ENCODE measurements at places on chromosomes 13 and 19.

DNA sequence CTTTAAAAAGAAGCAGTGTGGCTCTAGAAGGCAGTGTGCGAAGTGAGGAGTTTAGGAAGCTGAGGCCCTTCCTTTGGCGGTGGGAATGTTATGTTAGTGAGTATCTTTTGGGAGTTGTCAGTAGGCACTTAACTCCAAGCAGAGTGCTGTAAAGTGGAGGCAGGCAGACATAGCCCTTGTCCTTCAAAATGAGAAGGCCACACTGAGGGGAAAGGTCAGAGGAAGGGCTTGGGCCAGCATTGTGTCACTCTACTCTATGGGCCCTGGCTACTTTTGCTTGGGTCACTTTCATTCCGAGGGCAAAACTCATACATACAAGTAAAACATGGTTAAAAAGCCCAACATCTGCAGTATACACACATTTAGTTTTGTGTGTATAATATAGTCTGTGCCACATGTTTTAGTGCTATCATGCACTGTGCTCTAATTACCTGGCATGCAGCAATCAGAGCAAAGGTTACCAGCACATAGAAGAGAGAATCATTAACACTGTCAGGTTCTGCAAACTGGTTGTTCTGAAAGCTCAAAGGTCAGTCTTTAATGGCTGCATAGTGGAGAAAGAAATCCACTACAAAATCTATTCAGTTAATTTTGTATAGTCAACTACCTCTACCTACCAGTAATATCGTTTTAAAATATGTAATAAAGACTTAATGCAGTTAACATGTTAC, 64.4 kb downstream of the WASF3 start:
- no peak for DNase-seq

DNA sequence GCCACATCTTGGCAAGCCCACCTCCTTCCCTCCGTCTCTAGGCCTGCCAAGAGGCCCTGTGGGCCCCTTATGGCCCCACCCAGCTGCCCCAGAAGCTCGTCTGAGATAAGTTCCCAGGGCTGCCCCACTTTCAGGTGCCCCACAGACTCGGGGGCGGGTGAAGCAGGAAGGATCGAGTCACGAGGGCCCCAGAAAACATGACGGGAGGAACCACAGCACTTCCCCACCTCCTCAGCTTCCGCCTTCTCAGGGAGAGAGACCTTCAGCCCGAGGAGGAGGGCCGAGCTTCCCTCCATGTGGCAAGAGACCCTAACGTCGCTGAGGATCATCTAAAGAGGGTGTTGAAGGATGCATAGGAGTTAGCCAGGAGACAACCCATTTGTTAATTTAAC, 4.5 kb upstream of the IL12RB1 start:
- DNase-seq: no peak

DNA sequence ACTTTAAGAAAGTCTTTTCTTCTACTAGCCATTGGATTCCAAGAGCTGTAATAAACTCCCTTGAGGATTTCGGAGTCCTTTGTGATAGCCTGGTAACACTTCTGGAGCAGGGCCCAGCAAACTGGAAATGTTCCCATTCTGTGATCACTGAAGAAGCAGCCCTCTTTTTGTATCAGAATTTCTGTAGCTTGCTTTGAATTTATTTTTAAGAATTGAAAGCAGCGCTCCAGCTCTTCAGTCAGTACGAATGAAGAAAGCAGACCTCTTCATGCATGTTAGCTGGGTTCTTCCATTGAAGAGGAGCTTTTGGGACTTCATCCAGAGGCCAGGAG, 141.5 kb downstream of the AKAP11 start:
- DNase-seq: no peak

- DNase-seq: no peak
These were observed 220.8 kb downstream of the COG6 start for GRCh38 chr13:39876258-39876657.

- DNase-seq: no peak
These were observed 21.7 kb downstream of the PRKCSH start for GRCh38 chr19:11457115-11457514.

GRCh38 chr13:73991384-73991783, 142.8 kb downstream of the KLF12 start:
- DNase-seq: no peak

GRCh38 chr13:77853703-77854102, 64.9 kb downstream of the EDNRB start:
- no peak for DNase-seq

DNA sequence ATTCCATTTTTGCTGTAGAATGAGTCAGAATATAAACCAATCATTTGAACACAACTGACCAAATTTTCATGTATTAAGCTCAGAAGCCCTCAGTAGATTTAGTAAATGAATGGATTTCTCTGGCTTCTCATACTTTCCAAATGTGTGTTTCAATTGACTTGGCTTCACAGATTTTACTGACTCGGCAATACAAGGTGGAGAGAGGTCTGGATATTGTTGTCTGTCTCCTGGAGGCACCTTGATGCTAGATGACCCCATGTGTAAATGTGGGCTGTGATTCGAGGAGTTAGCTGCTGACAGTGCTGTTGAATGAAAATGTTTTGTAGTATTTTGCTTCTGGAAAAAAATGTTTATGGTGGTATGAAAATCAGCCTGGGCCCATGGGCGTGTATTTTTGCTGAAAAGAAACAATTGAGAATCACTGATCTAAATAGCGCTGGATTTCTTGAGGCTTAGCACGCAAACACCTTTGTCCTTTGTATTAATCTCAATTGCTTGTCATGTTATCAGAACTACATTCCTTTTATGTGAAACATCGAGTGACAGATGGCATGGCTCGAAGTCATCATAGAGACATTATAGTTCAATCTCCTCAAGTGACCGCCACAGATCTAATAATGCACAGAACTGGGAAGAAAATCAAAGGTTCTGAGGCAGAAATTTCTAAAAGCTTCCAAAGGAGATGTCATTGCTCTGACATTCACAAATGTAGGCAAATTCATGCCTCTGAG, 41.2 kb upstream of the UBAC2 start:
- DNase-seq: no peak

- DNase-seq: no peak
These were observed 6.7 kb upstream of the RCBTB2 start for GRCh38 chr13:48539550-48539949.

- DNase-seq: peak; percentile 69
These were observed 8.0 kb downstream of the C19orf25 start for GRCh38 chr19:1471010-1471514.

- DNase-seq: no peak
These were observed 44.5 kb upstream of the TPM4 start for GRCh38 chr19:16031872-16032200.

- DNase-seq: no peak
These were observed 5.9 kb upstream of the GPR32 start for GRCh38 chr19:50764409-50764808.

- DNase-seq: no peak
These were observed 15.6 kb upstream of the ZNF763 start for GRCh38 chr19:11949201-11949600.

GRCh38 chr19:5077209-5077515, 108.2 kb downstream of the KDM4B start:
- DNase-seq: no peak

DNA sequence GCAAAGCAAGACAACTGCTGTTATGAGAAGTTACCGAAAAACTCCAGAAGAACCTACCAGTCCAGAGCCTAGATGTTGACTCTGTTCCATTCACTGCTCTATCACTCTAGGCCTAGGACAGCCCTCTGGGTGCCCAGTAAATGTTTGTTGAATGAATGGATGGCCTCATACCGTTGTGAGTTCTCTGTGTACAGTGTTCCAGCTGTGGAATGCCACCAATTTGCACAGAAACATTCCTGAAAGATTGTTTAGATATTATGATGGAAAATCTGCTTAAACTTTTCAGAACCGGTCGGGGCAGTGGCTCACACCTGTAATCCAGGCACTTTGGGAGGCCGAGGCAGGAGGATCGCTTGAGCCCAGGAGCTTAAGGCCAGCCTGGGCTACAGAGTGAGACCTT, 1.3 kb upstream of the FBL start:
- no peak for DNase-seq

DNA sequence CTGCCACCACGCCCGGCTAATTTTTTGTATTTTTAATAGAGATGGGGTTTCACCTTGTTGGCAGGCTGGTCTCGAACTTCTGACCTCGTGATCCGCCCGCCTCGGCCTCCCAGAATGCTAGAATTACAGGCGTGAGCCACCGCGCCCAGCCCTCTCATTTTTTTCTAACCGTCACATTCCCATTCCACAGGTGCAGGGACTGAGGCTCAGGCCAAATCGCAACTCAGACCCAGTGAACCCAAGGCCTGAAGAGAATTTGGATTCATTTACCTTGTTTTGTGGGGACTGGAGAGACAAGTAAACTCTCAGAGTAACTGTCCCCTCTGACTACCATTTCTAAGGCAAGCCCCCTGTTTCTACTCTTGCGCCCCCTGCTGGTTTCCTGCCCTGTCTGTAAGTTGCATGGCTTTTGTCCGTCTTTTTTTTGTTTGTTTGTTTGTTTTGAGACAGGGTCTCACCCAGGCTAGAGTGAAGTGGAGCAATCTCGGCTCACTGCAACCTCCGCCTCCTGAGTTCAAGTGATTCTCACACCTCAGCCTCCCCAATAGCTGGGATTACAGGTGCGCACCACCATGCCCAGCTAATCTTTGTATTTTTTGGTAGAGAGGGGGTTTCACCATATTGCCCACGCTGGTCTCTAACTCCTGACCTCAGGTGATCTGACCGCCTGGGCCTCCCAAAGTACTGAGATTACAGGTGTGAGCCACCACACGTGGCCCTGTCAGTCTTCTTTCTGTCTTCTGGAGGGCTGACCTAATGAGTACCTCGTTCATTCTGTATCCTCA, 2.3 kb upstream of the STRN4 start:
- DNase-seq: peak; percentile 11

- no peak for DNase-seq
These were observed 55.5 kb downstream of the TBC1D4 start for GRCh38 chr13:75426421-75426820.

- no peak for DNase-seq
These were observed 1.3 kb downstream of the CLDN10 start for GRCh38 chr13:95553581-95554385.

DNA sequence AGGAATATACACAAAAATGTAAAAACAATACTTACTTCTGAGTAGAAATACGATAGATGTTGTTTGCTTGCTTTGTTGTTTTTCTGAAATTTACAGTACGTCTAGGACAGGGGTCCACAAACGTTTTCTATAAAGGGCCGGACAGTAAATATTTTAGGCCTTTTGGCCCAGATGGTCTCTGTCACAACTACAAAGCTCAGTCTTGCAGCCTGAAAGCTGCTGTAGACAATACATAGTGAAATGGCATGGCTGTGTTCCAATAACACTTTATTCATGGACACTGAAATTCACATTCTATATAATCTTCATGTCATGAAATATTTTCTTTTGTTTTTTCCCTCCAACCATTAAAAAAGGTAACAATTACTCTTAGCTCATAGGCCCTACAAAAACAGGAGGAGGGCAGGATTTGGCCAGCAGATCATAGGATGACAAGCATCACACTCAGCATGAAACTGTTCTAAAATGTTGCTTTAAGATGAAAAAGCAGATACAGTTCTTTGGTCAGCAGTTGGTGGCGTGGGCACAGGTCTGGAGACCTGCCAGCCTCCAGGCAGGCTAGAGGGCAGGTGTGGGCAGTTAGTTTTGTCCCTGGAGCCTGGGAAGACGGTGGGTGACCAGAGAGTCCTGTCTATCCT, at the start of gene EDDM13:
Gene EDDM13 (plus strand): TSS at position 588 of the 638 bp plus-strand sequence. CDS start 87 bp downstream, outside the sequence.
- DNase-seq: no peak

DNA sequence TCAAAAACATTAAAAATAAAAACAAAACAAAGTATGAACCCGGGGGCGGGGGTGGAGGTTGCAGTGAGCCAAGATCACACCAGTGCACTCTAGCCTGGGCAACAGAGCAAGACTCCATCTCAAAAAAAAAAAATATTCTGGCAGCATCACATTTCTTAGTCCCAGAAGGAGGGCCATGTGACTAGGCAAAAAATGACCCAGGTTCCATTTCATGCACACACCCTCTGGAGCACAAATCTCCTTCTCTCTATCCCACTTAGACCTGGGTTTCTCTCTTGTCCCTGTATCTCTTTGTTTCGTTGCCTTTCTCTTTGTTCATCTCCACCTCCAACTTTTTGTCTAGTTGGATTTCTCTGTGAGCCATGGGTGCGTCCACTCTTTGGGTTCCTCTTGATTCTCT, 6.2 kb upstream of the CYP2A7 start:
- DNase-seq: no peak

- no peak for DNase-seq
These were observed 77.8 kb downstream of the INSR start for GRCh38 chr19:7216373-7216902.

DNA sequence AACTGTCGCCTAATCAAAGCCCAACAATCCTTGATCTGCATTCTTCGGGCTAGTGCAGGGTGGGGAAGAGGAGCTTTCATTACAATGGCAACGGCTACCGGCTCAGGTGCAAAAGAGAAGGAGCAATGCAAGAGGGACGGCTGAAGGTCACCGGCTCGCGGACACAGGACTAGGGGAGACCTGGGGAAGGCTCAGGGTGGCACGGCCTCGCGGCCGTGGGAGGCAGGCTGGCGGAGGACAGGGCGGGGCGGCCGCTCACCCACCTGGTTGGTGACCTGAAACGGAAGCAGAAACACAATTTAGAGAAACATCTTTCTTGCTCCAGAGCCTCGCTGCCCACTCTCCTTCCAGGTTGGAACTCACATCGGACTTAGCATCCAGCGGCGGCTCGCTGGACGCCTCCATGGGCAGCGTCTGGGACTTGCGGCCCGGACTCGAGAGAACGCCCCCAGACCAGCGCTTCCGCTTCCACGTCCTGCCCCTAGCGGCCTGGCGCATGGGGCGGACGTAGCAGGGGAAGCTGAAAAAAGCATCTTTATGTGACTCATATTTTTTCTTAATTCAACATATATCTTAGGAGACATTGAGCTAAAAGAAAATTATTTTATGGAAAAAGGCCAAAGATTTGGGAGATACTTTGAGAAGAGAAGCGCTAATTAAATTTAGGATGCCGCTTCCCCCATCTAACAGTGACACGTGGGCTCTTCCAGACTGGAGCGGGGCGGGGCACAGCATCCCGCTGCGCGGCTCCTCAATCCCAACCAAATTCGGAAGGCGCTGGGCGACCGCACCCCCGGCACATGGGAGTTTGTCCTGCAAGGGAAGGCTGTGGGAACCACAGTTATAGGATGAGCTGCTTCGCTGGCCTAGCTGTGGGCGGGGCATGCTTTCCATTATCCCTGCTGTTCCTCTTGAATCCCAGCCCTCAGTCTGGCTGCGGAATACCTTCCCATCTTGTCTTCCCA, at the start of gene COMMD6:
Gene COMMD6 (minus strand): TSS at position 441 of the 965 bp plus-strand sequence. CDS start 36 bp downstream, at position 405.
- DNase-seq: peak; percentile 98

DNA sequence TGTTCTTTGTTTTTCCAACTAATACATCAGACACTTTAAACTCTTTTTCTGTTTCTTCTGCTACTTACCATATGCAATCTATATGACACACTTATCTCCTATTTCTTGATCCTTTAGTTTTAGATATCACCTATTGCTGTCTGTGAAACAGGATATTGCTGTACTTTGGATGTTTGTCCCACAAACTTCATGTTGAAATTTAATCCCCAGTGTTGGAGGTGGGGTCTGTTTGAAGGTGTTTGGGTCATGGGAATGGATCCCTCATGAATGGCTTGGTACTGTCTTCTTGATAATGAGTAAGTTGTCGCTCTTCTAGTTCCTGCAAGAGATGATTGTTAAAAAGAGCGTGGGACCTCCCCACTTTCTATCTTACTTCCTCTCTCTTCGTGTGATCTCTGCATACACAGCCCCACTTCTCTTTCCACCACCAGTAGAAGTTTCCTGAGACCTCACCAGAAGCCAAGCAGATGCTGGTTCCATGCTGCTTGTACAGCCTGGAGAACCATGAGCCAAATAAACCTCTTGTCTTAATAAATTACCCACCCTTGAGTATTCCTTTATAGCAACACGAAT, 244.2 kb downstream of the NHLRC3 start:
- DNase-seq: no peak

- no peak for DNase-seq
These were observed 288.7 kb downstream of the FOXO1 start for GRCh38 chr13:40377783-40378182.

- peak; percentile 20 for DNase-seq
These were observed 51.3 kb upstream of the LSM14A start for GRCh38 chr19:34120846-34121639.
